ENCODE measurements at places on chromosomes 6 and 20.
A peak's percentile ranks its signal among the peaks of the same experiment; 100 is the strongest.

DNA sequence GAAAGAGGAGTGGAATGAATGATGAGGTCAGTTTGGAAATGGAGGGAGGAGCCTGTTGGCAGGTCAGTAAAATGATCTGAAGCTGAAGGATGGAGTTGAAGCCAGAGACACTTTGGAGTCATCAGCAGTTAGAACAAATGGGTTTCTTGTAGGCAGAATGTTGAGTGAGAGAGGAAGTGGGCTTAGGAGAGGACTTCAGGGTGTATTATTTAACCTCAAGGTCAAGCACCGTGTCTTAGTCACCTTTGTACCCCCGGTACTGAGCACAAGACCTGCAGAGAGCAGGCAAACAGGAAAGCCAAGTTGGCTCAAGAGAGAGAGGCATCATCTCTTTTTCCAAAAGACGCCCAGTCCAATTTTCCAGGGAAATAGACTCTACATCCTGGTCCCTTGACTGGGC, 23.3 kb downstream of the C20orf173 start:
- DNase-seq, result no peak

DNA sequence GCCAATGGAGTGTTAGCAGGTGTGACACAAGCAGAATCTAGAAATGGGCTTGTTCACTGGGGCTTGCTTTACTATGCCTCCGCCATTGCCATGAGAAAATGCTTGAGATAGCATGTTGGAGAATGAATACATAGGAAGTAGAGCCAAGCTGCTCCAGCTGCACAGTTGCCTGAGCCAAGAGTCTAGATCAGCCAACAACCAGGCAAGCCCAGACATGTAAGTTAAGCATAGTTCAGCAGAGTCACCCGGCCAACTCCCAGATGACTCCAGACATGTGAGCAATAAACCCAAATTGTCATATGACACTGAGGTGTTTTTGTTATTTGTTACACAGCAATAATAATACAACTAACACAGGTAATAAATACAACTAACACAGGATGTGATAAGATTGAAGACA, 167.9 kb downstream of the HAO1 start:
- DNase-seq, result no peak

DNA sequence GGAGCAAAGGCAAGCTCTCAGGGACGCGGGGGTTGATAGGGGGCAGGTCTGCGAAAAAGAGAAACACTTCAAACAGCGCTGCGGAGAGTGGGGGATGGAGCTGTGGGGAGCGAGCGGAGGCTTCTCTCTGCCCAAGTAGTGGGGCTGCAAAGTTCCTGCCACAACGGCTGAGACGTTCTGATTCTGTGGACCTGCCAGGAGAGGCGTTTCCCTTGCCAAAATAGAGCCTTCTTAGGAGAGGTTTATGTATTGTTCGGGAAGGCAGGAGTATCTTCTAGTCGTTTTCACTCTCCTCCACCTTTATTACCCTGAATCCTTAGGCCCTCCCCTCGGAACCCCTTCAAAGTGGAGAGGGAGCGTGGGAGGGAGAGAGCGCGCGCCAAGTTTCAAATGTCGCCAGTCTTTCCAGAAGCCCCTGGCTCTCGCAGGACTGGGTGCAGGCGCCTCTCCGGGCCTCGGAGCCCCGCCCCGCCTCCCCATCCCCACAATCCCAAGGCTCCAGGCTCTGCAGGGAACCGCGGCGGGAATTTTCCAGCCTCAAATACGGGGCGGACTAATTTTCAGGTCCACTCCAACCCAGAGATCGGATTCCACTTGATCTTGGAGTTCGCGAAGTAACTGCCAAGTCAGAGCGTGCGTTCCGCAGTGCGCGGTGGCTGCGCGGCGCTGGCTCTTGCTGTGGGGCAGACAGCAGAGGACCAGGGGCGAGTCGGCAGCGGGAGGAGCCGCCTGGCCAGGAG, 10.0 kb upstream of the POU3F2 start:
- DNase-seq, result no peak

GRCh38 chr6:6131492-6132109, 124.9 kb upstream of the NRN1 start:
- DNase-seq, result no peak

DNA sequence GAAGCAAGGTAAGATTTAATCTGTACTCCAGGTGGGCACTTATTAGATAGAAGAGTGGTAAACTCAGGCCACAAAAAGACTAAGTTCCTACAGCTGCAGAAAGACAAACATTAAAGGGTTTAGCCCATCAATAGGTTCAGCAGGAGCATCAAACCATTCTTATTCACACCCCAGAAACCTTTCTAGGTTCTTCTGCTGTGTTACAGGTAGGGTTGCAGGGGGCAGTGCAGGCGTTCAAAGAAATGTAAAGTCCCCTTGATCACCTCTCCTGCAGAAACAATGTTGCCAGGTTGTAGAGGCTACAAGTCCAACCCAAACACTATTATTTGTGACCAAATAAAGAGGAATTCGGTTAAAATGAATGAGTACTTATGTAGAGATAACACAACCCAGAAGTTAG, 31.8 kb downstream of the PHACTR1 start:
- DNase-seq, result no peak

DNA sequence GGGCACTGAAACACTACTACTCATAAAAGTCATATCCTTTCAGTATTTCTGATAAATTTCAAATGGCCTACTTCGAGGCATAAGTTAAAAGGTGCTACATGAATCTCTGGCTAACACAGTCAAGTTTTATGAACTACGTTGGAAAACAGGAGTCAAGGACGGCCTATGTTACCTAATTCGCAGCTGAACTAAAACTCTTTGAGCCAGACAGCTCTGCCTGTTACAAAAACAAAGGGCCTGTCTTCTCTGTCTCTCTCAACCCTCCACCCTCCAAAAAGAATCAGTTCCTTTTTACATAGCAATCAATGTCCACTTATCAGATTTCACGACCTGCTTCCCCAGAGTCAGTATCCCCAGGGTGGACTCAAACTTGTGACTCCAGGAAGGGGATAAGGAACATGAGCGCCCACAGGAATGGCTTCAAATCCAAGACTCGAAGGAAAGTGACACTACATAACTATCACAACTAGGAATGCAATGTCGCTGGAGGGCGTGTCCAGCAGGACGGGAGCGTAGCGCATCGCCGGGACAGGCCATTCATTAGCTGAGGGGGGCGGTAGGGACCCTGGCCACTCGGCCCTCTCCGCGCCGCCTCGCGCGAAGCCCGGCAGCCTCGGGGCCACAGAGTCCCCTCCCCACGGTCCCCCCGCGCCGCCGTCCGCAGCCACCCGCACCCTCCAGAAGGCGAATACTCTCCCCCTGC, 591 bp downstream of the IBTK start:
- peak; percentile 59 for DNase-seq

DNA sequence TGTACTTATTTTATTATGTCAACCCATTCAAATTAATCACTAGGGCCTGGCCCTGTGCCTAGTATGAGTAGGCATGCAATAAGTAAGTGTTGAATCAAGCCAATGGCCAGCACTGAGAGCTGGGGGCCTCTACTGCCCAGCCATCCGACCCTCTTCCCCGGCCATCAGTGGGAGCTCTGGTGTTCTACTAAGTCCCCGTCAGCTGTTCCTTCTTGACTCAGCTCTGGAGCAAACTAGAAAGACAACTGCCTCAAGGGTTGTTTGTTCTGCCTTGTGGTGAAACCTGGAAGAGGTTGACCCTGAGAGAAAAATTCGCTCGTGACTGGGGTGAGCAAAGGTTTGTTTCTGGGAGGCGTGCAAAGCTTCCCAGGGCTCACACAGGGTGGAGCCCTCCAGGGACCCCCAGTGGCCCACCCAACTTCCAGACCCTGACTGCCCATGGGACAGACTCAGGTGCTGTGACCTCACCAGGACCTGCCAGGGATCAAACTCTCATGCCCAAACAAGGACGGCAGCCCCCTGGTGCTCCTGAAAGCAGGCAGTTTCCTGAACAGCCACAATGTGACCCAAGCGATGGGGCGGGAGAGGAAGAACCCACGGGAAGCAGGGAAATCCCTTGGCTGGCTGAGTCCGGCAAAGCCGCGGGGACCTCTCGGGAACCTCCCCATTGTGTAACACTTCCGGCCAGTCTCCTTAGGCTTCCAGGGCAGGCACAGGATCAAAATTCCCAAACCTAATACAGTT, 50.4 kb downstream of the BANF2 start:
- DNase-seq, result no peak

DNA sequence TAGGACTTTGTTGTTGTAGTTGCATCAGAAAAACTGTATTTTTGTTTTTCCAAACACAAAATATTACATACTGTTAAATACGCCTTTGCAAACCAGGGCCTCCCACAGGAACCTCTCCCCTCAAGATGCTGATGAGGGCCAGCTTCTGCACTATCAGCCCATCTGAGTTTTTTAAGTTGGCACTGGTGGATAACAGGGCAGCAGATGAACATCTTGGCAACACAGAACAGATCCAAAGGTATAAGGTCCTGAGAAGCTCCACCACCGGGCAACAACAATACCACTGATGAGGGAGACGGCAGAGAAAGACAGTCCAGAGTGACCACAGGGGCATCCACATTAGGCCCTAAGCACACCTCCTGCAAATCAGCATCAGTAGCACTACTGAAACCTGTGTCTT, 177.7 kb downstream of the DLL1 start:
- no peak for DNase-seq

DNA sequence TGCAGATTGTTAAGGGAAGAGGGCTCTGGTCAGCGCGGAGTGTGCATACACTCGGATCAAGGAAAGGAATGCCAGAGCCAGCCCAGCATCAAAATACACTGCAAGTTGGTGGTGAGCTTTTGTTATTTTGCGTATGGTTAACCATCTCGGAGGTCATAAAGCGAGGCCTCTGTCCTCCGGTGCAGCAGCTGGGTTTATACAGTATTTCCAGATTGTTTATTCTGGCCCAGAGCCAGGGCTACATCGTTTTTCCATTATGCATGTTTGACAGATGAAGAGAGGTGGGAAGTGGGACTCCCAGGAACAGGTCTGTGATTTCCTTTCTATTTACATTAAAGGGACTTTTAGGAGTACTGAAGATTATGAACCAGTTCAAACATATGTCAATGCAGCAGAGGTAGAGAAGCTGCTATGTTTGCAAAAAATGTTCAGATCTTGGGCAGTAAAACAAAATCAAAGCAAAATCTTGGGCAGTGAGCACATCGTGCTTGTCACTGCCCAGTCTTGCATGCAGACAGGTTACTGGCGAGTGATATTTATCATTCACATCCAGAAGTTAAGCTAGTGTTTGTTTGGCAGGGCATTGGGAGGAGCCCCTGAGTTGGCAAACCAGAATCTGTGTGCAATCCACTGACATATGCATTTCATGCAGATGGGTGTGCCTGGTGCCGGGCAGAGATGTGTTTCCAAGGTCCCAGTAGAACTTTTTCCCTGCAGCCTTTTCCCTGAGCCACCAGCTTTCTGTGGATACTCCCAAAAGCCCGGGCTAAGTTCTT, 256.3 kb upstream of the TAB2 start:
- DNase-seq, result no peak

GRCh38 chr6:127457456-127458064, 1.6 kb downstream of the KIAA0408 start:
- DNase-seq, result no peak

DNA sequence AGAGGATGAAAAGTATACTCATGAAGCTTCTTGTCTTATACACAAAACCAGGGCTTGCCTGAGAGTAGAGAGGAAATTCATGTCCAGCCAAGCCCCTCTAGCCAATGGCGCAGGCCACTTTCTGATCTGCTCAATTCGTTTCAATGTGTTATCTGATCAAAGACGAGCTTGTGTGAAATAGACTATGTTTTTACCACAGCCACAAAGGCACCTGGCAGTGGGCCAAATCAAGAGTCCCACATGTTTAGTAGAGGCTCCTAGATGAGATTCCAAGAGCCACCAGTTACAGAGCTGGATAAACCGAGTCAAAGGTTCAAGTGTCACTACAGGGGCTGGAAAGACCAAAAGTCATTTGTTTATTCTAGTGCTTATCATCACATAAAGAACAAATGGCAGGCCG, 34.9 kb downstream of the GPLD1 start:
- DNase-seq, result no peak

DNA sequence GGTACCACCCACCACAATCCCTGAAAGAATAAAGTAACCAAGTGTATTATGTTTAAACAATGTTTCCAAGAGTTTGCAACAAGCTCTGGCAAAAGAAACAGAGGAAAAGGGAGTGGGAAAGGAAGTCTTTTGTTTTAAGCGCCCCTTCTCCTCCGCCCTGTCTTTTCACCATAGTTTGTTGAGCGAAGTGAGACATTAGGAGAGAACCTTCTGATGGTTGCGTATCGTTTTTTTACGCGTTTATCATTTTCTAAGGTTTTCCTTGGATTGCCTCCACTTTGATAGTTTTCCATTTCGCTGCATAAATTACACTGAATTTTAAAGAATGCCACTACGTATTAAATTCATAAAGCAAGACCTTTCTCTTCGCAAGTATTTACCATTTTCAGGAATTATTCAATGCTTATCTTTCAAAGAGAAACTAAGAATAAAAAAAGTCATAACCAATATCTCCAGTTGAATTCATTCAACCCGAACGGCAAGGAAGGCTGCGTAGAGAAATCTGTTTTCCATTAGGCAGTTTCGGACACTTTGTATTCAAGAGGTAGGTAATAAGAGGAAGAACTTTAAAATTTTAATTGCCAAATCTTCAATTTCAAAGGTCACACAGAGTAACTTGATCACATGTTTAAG, 920 bp upstream of the EPHA7 start:
- DNase-seq, result no peak

- no peak for DNase-seq
Observed at GRCh38 chr20:37330316-37330715, 15.6 kb upstream of the SRC start.

DNA sequence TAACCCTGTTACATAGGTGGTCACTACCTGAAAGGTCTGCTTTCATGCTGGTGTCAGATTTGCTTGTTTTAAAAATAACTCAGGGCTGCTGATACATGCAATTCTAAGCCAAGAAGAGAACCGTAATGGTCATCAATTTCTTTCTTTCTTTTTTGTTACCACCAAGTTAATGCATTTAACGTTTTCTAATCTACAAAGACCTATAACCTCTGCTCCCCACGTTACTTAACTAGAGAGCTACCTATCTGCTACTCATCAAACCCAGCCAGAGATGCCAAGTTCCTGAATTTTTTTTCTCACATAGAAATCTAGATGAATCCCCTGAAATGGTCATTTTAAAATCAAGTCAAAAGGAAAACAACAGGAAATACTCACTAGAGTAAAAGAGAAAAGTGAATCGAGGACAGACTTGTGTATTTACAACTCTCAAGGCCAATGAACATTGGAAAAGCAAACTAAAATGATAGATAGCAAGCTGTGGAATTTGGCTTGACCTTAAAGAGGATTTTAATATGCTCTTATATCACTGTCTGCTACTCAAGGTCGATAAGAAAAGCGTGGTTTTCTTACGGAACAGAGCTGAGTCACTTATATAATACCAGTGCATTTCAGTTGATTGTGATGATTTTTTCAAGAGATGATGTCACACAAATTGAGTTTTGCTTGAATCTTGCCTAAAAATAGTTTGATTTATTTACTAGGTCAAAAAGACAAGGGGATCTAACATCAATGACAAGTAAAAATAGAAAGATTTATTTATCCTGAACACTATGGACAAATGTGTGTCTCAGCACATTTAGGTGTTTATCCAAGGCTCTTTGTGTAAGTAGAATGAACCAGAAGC, 67.9 kb downstream of the SGK1 start:
- no peak for DNase-seq

GRCh38 chr6:332671-333070, 40.4 kb downstream of the DUSP22 start:
- DNase-seq, result no peak

GRCh38 chr20:41476013-41476441, 109.4 kb upstream of the EMILIN3 start:
- DNase-seq, result no peak

Measured in stimulated activated CD8-positive, alpha-beta memory T cell treated with anti-CD3 and anti-CD28 coated beads, Interleukin-4, amount 100 ng/mL, for 48 hours (primary cell).